ENCODE measurements at places on chromosomes 7 and 10.

DNA sequence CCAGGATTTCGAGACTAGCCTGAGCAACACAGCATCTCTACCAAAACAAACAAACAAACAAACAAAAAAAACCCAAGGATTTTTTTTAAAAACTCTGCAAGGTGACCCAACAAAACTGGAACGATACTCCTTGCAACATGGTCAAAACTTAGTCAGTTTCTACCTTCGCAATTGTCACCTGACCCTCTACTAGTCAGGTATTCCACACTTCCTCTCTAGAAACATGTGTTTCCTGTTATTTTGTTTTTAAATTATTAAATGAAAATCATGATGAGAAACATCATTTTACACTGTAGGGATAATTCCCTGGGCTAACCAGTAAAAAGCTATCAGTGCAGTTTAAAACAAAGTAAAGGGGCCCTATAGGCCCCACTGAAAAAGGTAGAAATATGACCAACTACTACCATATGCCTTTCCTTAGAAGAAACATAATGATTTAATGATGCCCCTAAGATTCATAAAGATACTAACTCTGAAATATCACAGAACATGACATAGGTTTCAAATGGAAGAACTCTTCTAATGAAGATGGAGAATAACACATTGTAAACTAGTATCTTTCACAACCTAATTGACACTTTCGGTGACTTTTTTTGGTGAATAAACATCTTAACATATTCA is 8.7 kb downstream of the BRAF start:
- DNase-seq = no peak

DNA sequence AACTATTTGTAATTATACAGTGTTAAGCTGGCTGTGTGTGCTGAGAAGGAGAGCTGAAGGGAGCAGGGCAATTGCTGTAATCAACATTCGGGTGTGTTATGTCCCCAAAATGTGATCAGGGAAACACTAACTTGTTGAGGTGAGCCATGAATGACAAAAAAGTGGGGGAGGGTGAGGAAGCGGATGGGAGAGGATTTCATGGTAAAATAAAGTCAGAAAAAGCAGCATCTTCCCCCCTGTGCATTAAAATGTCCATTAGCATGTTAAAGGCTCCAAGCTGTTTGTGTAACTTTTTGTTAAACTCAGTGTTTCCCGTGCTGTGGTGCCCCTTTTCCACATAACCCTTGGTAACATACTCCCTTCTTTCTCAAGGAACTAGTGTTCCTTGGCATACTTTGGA is 84.9 kb downstream of the ARID5B start:
- no peak for DNase-seq

DNA sequence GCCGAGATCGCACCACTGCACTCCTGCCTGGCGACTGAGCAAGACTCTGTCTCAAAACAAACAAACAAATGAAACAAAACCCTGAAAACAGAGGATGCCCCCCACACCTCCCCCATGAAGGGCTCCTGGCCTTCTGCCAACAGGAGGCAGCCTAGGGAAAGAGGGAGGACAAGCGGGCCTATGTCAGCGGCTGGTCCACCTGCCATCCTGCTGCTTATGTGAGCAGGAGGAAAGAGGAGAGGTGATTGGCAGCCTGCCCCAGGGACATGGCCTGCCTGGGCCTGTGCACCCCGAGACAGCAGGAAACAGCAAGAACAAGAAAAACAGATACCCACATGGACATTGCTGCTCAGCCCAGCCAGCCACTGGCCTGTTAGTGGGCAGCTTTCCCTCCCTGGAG is 9.1 kb upstream of the ZNF316 start:
- no peak for DNase-seq

DNA sequence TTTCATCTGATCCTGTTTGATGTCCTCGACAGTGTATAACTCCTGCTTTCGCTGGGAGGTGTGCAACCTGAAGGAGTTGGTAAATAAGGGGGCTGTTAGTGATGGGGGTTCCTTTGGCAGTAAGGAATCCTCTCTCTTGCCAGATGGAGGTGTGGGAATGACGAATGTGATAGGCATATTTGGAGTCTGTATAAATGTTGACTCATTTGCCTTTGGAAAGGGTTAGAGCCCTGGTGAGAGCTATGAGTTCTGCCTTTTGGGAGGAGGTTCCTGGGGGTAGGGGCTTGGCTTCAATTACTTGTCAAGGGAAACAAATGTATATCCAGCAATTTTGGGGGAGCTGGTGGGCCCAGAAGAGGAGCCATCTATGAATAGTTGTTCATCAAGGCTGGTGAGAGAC is 11.4 kb upstream of the CHST3 start:
- no peak for DNase-seq

DNA sequence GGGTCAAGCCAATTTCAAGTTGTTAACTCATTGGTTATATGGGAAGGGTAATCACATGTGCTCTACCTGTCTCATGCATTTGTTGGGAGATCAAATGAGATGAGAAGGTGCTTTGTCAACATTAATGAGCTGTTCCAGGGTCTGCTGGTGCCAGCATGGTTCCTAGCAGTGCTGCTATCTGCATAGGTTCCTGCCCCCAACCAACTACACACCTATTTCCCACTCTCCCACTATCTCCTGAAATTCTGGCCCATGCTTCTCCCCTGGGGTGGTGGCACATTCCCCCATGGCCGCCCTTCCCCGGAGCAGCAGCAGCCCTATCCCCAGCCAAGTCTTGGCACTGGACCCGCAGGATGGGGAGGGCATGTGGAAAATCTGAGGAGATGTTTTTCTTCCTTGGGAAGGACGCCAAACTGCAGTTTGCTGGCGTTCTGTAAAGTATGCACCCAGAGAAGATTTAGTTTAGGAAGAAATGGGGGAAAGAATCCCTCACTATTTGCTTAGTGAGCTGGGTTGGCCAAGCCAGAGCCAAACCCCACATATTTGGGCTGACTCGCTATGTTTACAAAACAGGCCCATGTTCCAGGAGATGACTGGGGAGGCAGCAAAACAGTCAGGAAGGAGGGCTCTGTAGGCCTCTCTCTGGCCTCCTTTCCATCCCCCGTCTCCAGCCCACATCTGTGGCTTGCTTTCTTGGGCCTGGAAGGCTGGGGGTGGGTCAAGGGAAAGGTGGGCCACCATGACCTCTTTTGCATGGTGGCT is 42.5 kb downstream of the PPP1R3C start:
- no peak for DNase-seq

GRCh38 chr7:54255242-54255641 is 286.9 kb upstream of the VSTM2A start:
- no peak for DNase-seq

GRCh38 chr7:111168182-111168581 is 77.3 kb downstream of the LRRN3 start:
- DNase-seq = no peak

DNA sequence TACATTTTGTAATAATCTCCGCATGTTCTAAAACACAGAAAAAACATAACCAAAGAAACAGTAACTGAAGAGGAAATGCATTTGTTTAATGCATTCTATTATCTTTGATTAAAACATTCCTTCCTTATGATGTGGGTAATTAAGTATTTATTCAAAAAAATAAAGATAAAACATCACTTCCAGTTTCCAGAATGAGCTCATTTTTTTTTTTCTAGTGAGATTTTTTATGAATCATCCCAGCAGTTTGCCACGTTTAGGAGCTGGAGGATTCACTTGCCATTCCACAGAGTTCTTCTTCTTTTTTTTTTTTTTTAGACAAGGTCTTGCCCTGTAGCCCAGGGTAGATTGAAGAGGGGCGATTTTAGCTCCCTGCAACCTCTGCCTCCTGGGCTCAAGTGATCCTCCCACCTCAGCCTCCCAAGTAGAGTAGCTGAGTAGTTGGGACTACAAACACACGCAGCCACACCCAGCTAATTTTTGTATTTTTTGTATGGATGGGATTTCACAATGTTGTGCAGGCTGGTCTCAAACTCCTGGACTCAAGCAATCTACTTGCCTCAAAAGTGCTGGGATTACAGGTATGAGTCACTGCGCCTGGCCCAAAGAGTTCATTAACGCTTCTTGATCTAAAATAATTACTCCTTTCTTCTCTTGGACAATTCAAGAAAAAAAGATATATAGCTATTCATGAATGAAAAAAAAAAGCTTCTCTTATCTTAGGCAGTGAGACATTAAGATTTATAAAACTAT is 177.3 kb downstream of the DKK1 start:
- no peak for DNase-seq

DNA sequence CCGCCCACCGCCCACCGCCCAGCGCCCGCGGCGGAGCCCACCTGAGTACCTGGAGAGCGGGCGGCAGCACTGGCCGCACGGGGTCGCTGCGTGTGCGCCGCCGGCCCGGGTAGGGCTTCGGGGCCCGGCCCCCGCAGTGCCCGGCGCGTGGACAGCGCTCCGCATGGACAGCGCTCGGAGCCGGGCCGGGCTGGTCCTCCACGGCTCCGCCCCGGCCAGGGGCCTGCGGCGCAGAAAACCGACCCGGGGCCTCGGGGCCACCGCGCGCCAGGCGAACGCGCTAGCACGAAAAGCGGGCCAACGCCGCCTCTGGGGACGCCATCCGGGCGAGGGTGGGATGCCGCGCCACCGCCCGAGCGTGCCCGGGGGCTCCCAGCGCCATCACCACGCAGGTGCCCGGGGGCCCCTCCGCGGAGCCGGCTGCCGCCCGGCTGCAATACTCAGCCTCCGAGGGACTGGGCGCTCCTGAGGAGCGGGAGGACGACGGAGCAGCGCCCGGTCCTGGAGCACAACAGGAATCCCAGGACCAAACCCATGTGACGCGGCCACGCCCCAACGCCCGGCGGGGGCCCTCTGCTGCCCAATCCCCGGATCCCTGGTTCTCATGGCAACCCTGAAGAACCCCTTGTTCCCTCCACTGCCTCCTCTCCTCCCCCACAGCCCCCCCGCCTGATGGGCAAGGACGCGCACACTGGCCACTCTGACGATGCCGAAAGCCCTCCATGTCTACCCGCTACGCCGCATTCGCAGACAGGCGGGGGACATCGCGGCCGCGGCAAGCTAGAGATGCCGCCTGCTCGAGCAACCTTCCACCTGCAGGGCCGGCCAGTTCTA is at the start of gene GRB10:
Gene GRB10, minus strand, starts transcription at position 522 of the 834 bp plus-strand sequence. CDS start 50,574 bp downstream, outside the sequence.
- DNase-seq = no peak

DNA sequence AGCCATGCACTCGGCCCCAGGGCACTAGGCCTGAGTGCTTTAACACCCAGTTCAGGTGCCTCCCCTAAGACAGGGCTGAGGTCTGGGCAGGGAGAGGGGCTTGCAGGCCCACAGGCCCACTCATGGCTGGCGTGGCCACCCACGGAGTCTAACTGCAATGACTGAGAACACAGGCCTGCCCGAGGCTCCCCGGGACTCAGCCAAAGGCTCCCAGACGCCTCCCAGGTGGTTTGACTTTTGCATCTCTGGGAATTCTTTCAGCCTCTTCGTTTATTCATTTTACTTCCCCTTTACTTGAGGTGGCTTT is 37.3 kb downstream of the PTPRN2 start:
- DNase-seq = no peak

All from SW480 (cell line).